ENCODE measurements at places on chromosomes 2 and 18.

DNA sequence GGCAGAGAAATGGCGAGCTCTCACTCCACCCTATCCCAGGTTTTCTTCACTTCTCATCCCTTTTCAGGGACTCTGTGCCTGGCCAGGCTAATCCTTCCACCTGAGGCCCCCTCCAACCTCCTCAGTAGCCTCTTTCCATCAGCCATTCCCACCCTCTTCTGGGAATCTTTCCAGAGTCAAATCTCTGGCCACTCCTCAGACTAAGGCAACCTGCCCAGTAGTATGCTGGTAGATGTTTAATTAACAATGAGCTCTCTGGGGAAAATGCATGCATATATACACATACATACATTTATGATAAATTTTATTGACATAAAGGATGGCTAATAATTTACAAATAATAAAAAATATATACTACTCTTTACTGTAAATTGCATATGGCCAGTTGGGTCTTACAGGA is 11.4 kb upstream of the ASPRV1 start:
- no peak for DNase-seq

- DNase-seq: no peak
Measured at GRCh38 chr2:178521304-178522150, 41.3 kb downstream of the PLEKHA3 start.

GRCh38 chr2:234852941-234853340 is 98.9 kb upstream of the SH3BP4 start:
- DNase-seq: no peak

- DNase-seq: peak; percentile 38
Measured at GRCh38 chr2:43010438-43011157, 215.8 kb downstream of the ZFP36L2 start.

DNA sequence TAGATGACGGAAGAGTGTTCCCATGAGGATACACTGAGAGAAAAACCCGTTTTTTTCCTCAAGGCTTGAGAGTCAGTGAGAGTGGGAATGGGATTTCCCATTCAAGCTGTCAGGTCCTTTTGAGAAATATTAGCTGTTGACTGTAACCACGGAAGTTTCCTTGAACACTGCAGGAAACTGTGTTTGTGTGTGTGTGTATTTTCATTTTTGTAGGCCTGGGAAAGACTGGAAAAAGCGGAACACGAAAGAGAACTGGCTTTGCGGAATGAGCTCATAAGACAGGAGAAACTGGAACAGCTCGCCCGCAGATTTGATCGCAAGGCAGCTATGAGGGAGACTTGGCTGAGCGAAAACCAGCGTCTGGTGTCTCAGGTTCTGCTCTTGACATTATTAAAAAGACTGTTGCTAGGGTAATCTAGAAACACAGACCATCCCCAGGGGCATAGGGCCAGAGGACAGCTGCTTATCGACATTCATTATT is 98.8 kb upstream of the EML6 start:
- no peak for DNase-seq

- DNase-seq: no peak
Measured at GRCh38 chr18:8999872-9000271, 102.6 kb upstream of the NDUFV2 start.

GRCh38 chr2:68943581-68944568 is 8.8 kb downstream of the GKN2 start:
- DNase-seq: peak; percentile 50

- no peak for DNase-seq
Measured at GRCh38 chr2:109663721-109664120, 49.6 kb downstream of the SOWAHC start.

- DNase-seq: no peak
Measured at GRCh38 chr2:151842830-151843690, 14.8 kb upstream of the ARL5A start.

DNA sequence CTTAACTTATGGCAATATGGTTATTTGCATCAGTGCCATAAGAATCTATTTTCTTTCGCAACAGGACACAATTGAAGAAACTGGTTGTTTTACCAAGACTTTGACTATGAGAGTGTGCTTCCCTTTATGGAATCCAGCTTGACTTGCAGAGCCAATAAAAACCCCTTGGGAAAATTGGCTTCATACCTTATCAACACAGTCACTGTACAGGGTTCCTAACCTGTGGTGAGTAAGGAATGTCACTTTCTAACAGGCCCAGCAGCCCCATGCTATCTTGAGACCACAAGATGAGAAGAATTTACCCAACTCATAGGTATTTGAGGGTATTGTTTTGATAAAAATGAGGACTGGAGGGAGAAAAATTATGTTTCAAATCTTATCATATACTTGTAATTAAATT is 418.5 kb upstream of the MAP2 start:
- no peak for DNase-seq

DNA sequence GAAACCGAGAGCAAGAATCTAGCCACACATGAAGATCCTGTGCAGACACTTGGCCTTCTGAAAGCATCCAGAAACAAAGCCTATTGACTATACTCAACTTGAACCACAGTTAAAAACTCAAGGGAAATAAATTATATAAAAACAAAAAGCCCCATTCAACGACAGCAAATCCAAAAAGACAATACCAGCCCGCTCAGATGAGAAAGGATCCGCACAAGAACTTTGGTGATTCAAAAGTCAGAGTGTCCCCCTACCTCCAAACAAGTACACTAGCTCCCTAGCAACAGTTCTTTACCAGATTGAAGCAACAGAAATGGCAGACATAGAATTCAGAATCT is 163.2 kb downstream of the WDPCP start:
- DNase-seq: no peak

DNA sequence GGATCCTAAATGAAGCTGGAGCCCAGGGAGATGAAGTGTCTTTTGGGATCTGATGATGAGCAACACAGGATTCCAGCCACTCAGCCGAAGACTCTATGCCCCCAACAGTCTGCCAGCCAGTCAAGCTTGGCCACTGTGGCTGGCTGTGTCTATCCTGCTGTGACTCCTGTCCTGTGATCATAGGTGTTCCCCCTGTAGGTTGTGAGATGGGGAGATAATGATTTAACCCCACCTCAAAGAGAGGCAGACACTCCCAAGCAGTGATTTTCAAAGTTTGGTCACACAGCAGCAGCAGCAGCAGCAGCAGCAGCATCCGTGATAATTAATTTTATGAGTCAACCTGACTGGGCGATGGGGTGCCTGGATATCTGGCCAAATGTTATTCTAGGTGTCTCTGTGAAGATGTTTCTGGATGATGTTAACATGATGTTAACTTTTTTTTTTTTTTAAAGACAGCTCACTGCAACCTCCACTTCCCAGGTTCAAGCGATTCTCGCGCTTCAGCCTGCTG is 21.4 kb upstream of the RHOB start:
- DNase-seq: no peak

DNA sequence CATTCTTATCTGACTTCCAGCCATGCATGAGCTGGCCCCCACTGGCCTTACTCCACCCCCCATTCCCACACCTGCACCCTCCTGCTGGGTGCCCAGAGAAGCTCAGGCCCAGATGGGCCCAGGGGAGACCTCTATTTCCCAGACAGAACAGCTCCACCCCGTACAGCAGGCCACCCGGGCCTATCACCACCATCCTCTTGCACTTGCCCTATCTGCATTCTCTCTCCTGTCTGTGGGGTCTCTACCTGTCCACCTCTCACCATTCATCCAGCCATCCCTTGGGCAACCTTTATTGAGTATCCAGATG is 25.3 kb upstream of the TNS1 start:
- DNase-seq: peak; percentile 13

DNA sequence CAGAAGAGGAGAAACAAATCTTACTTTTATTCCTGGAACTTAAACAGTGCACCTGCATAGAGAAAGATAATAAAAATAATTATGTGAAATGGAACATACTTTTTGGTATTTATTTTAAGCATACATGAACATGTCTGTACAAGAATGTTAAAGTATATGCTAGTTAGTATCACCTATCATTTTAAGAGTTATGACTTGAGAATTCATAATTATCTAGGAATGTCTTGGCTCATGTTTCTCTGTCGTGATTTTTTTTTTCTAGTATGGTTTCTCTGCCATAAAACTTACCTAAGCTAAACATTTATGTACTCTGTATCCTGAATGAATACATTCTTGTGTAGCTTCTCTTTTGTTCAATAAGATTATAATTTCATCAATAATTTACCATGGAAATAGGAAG is 4.2 kb downstream of the SERPINB7 start:
- no peak for DNase-seq

GRCh38 chr2:189570570-189571031 is 10.0 kb downstream of the SLC40A1 start:
- no peak for DNase-seq

DNA sequence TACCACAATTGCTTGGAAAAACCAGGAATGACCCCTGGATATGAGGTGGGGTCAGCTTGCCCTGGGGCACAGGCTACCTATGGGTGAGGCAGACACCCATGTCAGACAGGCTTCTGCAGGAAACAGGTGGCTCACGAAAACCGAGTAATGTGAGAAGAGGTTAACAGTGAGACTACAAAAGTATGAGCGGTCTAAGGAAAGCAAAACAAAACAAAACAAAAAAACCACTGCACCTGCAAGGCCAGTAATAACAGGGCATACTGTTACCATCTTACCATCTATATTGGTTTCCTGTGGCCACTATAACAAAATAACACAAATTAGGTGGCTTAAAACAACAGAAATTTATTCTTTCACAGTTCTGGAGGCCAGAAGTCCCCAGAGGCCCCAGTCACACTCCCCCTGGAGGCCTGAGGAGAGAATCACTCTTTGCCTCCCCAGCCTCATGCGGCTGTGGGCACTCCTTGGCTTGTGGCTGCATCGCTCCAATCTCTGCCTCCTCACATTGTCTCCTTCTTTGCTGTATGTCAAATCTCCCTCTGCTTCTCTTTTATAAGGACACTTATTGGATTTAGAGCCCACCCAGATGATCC is 86.6 kb upstream of the EPC2 start:
- no peak for DNase-seq

- no peak for DNase-seq
Measured at GRCh38 chr2:1717113-1717512, 27.2 kb downstream of the PXDN start.

- peak; percentile 59 for DNase-seq
Measured at GRCh38 chr2:113876503-113877387, 13.1 kb upstream of the ACTR3 start.

All from Caco-2 (cell line).